Activated CD4-positive, alpha-beta T cell treated with anti-CD3 and anti-CD28 coated beads, Interleukin-2, amount 50 U/mL, for 16 hours (primary cell): ENCODE measurements at places on chromosomes 5 and 9.

GRCh38 chr9:136656795-136657611 is 5.7 kb upstream of the EGFL7 start:
- DNase-seq: no peak

DNA sequence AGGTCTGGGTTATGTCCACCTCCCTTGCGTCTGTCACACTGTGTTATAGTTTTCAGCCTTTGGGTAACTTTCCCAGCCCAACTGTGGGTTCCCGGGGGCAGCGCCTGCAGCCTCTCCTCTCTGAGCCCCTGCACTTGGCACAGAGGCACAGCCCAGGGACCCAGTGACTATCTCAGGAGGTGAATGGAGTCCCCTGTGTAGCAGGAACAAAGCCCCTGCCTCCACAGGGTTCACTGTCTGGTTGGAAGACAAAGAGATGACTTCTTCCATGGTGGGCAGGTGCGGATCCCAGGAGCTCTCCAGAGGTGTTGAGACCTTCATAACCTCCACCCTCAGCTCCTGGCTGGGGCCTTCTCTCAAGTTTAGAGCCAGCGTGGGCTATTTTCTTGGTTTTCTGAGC is 156.9 kb downstream of the C9orf50 start:
- no peak for DNase-seq

DNA sequence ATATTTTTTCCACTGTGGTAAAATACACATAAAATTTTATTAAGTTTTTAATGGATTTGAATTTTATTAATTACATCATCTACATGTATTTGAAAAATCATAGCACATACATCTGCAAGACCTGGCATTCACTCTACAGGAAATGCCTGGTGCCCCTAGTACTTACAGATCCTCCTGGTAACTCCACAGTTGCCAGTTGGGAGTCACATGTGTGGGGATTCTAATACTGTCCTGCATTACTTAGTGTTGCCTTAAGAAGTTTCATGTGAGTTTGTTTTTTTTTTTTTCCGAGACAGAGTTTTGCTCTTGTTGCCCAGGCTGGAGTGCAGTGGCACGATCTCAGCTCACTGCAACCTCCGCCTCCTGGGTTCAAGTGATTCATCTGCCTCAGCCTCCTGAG is 18.1 kb downstream of the KDM3B start:
- DNase-seq: no peak

DNA sequence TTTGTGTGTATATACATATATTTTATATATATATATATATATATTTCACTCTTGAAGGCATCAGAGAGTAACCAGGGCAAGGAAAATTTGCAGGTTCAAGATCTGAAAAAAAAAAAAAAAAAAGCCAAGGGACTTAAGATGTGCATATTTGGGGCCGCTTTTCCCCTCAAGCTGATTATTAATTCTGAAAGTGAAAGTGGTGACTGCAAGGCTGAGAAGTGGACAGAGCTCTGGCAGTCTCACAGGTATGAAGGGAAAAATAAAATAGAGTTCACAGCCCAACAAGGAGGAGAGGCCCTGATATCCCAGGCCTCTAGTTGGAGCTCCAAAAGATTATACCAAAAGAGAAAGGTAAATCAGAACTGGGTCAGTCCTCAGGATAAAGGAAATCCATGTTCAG is 234.4 kb upstream of the GAS1 start:
- no peak for DNase-seq

- DNase-seq: no peak
Measured at GRCh38 chr9:131889437-131890251, 149.8 kb upstream of the RAPGEF1 start.

GRCh38 chr9:94772639-94773303 is 46.3 kb downstream of the AOPEP start:
- DNase-seq: no peak

GRCh38 chr5:151083081-151083676 is 2.3 kb upstream of the TNIP1 start:
- peak; percentile 85 for DNase-seq

GRCh38 chr5:148963664-148964063 is 99.2 kb downstream of the SH3TC2 start:
- DNase-seq: no peak

DNA sequence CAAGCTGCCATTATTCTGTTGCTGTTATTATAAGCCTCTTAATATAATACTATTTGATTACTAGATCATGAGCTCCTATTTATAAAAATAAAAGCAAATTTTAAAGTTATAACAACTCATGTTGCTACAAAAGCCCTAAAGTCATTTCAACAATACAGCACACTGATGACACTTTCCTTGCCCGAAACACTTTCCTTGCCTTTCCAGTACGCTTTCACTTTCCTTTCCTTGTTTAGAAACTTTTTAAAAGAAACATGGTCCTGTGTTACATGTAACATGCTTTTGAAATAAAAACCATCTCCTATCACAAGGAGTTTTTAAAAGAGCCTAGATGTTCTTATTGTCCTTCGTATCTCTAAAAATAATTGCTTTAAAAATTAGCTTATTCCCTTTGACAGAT is 688.4 kb downstream of the PTPRD start:
- DNase-seq: no peak

- no peak for DNase-seq
Measured at GRCh38 chr5:60842871-60843385, 1.1 kb downstream of the ELOVL7 start.

DNA sequence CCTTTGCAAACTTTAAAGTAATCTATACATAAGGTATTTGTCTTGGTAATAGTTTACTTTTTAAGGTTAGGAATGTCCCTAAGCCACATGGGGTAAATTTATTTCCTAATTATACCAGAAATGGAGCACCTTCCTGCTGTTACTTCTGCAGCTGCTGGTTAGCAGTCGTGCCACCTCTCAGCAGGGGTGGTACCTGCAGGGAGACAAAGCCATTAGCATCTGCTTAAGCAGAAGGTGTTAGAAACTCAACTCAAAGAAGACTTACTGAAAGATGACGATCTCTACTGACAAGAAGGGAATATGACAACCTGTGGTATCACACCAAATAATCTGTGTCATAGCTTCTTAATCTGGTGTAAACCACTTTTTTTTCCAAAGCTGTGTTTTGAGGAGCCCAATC is 173.7 kb downstream of the BRINP1 start:
- no peak for DNase-seq

DNA sequence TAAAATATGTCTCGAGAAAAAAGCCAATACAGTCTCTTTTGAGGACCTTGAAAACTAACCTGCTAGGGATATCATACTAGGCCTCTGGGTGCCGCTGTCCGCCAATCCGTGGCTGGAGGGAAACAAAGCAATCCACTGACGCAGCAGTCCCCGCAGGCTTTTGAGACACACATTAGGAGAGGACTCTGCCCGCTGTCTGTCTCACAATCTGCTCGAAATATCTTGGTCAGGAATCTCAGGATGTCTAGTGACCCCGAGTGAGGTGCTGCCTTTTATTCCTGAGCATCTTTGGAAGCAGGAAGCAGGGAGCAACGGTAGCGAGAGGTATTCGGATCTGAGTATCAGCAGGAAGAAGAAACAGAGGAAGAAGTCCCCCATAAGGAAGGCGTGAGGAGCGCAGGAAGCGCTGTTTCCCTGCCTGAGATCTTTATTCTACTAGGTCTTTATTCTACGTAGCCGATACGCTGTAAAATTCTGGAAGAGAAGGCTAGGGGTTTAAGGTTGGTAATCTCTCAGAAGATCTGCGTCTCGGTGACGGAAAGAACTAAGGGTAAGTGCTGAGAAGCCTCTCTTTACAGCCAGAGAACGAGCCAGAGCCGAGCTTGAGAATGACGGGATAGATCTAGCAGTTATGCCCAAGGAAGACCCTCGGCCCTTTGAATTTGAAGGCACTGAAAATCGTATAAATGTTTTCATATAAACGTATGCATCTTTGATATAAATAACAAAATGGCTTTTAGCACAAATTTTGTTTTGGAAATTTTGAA is 4.0 kb upstream of the PCDHGA1 start:
- DNase-seq: peak; percentile 60

- no peak for DNase-seq
Measured at GRCh38 chr5:90301248-90301647, 108.3 kb downstream of the CETN3 start.

DNA sequence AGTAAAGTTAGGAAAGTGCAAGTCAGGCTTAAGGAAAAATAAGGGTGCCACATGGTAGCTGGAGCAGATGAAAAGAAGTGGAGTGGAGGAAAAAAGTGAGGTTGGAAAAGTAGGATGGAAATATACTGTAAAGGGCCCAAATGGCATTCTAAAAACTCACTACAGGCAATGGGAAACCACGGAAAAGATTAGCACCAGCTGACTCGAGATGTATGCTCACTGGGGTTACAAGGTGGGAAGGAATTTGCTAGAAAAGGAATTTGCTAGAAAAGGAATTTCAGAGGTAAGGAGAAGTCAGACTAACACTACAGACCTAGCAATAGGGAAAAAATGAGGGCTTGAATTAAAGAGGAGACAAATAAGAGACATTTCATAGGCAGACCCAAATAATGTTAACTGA is 3.6 kb downstream of the PSMD5 start:
- no peak for DNase-seq

- no peak for DNase-seq
Measured at GRCh38 chr5:143979044-143979690, 167.2 kb downstream of the HMHB1 start.

DNA sequence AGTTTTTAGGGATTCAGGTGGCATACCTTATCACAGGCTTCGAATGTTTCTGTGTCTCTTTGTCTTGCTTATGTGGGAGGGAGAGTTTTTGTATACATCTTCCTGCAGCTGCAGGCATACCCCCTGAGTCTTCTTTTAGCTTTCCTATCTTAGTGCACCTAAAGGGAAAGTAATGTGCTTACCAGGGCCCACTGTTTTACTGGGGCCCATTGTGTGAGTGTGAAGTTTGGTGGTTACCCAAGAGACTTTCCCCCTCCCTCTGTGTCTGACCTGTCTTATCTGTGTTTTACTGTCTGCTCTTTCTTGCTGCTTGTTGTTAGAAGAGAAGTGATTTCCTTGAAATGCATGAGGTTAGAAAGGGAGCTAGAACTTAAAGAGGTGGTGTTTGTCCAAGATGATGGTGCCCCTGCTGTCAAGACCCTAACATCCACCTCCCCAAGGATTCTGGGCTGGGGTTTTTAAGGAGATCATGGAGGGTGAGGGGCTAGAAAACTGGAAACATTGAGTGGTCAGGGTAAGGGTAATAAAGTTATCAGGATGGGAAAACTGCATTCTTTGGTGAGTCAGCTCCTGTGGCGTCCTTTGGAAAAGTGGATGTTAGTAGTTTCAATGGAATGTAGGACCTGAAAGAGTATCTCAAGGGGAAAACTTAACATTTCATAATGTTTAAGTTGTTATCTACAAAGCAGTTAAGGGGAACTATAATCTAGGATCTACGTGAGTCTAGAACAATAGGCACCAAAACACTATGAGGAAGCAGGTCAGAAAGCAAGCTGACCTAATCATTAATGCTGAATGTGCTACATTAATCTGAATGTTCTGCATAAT is 583.5 kb upstream of the TUSC1 start:
- DNase-seq: no peak

DNA sequence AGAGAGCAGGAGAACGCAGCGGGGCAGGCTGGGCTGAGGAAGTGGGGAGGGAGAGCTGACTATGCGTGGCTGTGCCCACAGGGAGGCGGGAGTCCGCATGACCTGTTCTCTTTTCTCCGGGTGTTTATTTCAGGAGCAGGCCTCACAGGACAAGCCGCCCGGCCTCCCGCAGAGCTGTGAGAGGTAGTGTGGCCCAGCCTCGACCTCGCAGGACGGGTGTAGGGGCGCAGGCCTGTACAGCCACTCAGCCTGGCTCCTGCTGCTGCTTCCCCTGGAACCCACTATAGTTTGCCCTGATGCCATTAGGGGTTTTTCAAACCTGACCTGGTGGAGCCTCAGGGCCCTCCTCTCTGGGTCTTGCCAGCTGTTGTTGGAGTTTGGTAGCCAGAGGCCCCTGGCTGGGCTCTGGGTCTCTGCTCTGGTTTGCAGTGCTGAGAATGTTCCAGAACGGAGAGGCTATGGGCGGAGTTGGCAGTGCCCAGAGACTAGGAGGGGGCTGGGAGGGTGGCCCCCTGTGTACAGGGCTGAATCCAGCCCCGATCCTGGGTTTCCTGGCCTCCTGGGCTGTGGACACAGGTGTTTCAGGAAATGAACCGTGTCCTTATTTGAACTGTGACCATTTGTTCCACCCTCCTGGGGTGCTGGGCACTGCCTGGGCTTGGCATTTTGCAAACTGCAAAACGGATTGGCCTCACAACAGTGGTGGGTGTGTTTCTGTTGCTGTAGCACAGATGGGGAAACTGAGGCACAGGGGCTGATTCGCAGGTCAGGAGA is 78.8 kb downstream of the WNK2 start:
- no peak for DNase-seq

DNA sequence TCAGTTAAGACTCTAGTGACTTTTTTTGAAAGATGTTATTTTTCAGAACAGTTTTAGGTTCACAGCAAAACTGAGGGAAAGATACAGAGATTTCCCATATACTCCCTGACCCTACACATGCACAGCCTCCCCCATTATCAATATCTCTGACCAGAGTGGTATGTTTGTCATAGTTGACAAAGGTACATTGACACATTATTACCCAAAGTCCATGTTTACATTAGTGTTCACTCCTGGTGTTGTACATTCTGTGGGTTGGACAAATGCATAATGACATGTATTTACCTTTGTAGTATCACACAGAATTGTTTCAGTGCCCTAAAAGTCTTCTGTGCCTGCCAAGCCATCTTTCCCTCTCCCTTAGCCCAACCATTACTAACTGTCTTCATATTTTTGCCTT is 470.7 kb upstream of the DMAC1 start:
- no peak for DNase-seq

- DNase-seq: peak; percentile 95
Measured at GRCh38 chr5:136037001-136037705, 8.4 kb downstream of the TGFBI start.

- no peak for DNase-seq
Measured at GRCh38 chr5:115657125-115657880, 31.5 kb upstream of the TMED7 start.

DNA sequence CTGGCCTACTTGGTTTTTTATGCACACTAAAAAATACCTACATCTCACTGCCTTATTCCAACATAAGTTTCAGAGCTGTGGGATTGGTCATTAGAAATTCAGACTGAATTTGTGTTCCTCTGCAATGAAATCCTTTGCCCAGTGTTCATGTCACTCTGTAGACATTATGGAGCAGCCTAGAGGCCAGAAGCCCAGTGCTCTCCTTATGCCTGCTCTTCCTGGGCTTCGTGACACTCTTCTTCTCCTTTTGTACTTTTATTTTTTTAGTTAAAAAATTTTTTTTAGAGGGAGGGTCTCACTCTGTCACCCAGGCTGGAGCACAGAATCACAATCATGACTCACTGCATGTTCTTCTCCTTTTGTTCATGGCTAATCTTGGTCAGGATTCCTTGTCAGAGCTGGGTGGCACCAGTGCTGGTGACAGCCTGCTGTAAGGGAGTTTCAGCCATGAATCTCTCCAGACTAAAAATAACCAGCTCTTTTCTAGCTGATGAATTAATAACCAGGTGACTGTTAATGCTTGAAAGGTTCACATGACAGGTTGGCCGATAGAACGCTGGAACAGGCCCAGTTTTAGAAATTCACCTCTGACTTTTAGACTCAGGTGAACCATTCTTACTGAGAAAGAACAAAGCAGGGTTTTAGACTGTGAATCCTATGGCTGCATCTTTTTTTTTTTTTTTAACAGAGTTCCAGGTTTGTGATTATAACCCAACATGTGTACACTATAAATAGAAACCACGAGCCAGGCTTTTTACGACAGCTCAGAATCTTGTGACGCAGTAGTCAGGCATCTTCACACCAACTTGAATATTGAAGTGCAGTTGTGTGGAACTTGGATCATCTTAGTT is 34.1 kb upstream of the C5orf47 start:
- DNase-seq: no peak
